ENCODE measurements at places on chromosomes 2 and 18.

DNA sequence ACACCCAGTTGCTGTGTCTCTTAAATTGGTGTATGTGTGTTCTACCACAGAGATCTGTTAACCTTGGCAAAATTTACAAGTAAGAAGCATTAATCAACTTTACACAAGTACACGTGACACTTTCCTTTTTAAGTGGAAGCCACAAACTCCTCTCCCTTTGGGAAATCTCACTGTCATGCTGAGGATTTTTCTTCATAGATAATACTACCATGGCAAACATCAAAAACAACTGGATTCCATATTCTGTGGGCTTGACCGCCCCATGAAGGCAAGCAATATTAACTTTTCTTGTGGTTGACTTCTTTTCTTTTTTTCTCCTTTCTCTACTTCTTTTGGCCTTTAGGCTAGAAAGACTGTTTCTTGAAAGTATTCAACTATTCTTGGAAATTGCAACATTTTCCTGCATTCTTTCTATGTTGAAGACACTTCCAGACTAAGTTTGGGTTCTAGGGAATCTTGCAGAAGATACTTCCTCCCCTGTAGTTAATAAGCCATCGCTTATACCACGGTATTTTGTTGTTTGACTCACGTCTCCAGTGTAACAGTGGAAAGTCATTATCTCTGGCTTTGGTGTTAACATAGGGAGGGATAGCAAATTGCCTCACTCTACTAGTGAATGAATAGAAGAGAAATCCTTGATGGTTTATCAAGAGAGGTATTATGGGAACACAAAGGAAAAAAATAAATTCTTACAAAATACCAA is 79.5 kb downstream of the SLC8A1 start:
- no peak for DNase-seq

DNA sequence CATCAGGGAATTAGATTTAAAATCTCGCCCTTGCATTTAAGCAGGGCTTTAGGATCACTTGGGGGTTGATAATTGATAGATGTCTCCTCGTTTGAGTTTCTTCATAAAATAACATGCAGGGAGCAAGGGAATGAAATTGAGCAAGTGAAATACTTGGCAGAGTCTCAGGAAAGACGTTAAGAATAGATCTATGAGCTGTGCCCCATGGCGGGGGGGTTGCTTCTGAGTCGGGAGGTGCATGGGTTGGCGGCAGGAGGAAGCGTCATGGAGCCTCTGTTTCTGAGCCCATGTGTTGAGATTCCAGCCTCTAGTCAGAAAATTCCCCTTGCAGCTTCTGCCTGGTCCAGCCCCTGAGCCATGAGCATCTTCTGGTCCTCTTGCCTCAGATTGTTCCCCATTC is 82.0 kb downstream of the APOB start:
- DNase-seq, result no peak

DNA sequence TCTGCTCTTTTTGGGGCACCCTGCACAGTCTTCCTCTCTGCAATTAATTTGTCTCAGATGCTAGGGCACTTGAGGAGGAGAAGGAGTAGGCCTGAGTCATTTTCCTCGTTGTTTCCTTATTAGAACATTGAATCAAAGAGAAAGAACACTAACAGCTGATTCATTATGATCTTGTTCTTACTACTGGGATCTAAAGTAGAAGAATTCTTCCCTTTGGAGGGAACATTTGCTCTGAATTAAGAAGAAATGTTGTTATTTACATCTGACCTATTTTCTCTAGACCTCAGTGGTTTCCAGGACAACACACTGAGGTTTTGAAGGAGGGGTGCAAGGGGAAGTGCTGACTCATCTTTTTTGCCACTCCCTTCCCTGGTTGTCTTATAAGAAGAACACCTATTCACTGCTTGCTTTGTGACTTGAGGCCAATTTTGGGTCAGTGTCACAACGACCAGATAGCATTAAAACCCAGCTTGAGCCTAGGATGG is 24.3 kb upstream of the STAT1 start:
- no peak for DNase-seq

DNA sequence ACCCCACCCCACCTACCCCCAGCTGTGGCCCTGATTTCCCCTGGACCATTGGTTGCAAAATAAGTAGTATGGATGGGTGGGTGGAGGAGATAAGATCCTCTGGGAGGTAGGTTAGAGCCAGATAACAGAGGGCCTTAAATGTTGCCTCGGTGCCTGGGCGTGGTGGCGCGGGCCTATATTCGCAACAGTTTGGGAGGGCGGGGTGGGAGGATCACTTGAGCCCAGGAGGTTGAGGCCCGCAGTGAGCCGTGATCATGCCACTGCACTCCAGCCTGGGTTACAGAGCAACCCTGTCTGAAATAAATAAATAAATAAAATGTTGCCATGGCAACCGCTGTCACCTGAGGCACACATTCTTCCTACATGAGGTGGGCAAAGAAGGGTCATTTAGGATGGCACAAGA is 103.3 kb upstream of the GATA6 start:
- DNase-seq, result no peak

GRCh38 chr2:38033646-38034045 is 42.3 kb downstream of the CYP1B1 start:
- DNase-seq, result no peak

- DNase-seq, result no peak
Observed at GRCh38 chr2:174686430-174686829, 77.8 kb downstream of the CHRNA1 start.

GRCh38 chr2:65564299-65564698 is 131.9 kb upstream of the SPRED2 start:
- DNase-seq, result no peak

- peak; percentile 65 for DNase-seq
Observed at GRCh38 chr2:196131384-196131937, 39.9 kb downstream of the STK17B start.

DNA sequence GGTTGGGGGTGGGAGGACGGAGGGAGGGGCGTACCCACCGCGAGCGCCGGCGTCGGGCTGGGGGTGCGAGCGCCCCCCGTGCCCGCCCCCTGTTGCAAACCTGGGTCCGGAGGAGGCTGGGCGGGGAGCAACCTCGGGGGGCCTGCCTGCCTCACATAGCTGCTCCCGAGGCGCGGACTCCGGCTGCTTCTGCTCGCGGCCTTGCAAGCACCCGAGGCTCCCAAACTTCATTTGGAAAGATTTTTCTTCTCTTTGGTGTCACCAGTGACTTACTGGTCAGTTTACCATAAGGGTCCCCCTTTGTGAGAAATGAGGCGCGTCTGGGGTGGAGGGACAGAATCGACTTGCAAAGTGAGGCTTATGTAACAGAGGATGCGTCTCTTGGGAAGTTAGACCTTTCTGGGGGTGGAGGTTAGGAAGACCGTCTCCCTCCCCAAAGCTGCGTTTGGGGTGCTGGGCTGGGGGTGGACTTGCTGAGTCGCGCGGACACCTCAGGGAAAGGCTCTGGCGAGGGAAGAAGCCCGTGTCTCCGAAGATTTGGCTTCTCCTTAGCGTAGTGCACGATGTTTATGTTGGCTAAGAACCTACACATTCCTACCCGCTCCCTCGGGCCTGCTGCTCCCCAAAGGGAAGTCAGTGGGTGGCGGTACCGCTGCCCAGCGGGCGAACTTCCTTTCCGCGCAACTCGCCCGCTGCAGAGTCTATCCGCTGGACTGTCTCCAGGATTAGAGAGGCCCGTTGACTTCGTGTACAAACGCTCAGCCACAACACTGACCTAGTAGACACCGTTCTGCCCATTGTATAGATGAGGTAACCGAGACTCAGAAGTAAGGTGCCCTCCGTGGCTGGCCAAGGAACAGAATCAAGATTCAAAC is 559 bp downstream of the TMEM37 start:
- no peak for DNase-seq

GRCh38 chr2:121429927-121430520 is 100.7 kb upstream of the RNU4ATAC start:
- no peak for DNase-seq

- DNase-seq, result no peak
Observed at GRCh38 chr2:35973132-35973736, 382.3 kb upstream of the CRIM1 start.

DNA sequence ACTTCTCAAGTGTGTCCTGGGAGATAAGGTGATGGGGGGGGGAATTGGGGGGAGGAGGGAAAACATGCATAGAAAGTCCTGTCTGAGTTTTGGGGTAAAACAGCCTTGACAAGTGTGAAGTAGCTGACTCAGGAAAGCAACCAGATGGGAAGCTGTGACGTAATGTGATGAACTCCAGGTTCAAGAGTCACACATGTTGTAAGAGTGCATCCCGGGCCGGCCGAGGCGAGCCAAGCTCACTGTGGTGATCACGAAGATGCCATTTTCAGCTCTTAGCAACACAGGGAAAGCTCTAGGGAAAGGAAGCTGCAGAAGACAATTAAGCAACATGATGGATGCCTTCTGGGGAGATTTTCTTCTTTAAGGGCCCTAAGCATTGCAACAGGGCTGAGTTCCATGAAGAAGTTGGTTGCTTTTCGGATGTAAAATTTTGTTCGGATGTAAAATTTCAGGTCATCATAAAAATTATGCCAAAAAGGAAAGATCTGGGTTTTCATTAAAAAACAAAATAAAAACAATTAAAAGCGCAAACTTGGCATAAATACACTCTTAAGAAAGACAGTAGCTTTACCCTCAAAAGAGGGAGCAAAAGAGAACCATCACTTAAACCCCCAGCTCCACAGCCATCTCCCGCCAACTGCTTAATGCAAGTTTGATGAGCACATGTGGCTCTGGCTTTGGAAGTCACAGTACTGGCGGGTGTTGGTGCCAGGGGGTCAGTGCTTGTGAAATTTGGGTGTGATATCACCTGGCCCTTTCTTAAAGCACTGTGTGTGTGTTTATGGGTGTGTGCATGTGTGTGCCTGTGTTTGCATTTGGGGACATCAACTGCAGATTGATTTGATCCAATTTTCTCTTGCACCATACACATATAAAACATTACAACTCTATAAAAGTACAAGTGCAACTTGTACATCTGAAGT is 19.1 kb downstream of the SERTAD2 start:
- no peak for DNase-seq

DNA sequence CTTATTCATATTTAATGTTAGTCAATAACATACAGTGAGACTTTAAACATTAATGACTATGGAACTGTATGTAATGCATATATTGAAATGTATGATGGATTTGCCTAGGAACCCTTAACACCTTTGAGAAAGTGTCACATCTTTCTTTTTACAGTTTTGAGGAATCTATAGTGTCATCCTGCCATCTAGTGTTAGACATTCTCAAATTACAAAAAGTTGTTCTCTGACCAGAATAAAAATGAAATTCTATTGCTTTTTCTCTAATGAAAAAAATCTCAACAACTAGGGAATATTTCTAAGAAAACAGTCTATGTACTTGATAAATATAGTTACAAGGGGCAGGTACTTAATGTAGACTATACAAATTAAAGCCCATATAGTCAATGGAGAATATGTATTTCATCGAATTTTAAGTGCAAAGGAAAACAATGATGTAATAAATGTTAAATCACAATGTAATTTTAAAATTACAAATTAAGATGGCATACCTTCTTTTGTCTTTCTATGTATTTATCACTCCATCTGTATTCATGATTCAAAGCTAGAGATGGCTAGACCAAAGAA is 5.1 kb upstream of the CALCRL start:
- no peak for DNase-seq

DNA sequence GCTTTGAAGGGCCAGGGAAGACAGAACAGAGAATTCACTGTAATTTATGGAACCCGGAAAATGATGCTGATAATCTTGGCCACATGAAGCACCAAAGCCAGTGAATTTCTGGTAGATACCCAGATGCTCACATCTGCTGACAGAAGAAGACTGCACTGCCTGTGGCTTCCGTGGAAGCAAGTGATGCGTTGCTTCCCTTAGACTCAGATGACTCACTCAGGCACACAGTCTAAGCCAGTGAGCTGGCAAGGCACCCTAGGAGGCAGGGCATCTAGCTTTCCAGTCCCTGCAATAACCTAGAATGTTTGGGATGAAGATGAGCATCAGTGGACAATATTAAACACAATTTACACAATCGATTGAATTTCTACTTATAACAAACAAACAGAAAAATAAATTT is 284.7 kb downstream of the CMPK2 start:
- DNase-seq, result no peak

GRCh38 chr2:1675633-1676032 is 68.7 kb downstream of the PXDN start:
- no peak for DNase-seq

GRCh38 chr2:35204881-35205280 is 1150.7 kb upstream of the CRIM1 start:
- DNase-seq, result no peak

DNA sequence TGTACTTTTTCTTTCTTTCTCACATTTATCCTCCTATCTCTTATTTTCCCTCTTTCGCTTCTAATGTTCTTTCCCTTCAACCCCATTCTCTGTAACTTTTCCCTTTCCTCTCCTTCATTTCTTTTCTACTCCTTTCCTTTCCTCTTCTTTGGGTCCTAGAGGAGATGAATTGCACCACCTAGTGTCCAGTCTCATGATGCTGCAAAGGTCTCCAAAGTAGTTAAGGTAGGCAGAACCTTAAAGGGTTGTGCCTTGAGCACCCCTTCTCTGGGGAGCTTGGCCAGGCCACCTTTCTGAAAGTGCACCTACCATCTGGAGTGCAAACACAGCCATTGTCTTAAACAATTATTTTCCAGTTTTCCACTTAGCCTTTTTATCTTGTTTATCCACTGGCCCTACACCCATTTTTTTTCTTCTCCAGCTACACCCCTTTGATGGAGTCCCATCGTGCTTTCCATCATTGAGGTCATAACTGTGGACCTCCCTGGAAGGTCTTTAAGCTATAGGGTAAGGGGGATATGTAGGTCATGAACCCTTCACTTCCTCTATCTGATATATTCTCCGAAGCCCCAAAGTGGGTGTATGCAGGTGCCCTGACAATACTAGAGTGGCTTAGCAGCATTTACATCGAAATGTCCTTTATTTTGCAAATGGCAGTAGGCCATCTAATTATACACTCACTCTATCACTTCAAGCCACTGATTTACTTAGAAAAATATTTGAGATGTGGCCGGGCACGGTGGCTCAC is 155.9 kb downstream of the ESCO1 start:
- DNase-seq, result no peak

DNA sequence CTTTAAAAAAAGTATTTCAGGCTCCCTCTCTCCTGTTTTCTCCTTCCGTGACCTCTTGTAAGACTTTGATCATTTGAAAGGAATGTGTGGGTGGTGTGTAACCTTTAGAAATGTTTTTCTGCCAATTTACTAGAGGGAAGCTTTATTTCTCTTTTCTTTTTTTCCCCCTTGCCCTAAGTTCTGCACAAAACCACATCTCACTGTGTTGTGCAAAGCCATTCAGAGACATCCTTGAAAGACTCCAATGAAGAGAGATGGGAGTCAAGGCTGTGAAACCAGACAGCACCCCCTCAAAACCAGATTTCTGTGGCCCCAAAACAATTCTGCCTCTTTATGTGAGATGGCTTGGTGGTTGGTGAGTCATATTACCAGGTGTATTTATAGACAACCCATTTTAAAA is 184.6 kb upstream of the ERBB4 start:
- DNase-seq, result no peak

Measured in stimulated activated CD4-positive, alpha-beta T cell treated with anti-CD3 and anti-CD28 coated beads, TNF-alpha, amount 100 ng/mL, for 48 hours (primary cell).